ENCODE measurements at places on chromosomes 7 and 10. TPM values are rescaled to one million over a fixed set of nuclear protein-coding genes. Genes with fewer than 3 reads are reported as not detected.

Gene SCIN
- total RNA-seq, result 6.6 TPM

Gene AMPH
- 6.7 TPM for total RNA-seq

GRCh38 chr10:113897693-113898618, 43.5 kb downstream of the NHLRC2 start:
- DNase-seq, result no peak

GRCh38 chr7:151239837-151240459, 7.7 kb downstream of the CHPF2 start:
- no peak for DNase-seq

DNA sequence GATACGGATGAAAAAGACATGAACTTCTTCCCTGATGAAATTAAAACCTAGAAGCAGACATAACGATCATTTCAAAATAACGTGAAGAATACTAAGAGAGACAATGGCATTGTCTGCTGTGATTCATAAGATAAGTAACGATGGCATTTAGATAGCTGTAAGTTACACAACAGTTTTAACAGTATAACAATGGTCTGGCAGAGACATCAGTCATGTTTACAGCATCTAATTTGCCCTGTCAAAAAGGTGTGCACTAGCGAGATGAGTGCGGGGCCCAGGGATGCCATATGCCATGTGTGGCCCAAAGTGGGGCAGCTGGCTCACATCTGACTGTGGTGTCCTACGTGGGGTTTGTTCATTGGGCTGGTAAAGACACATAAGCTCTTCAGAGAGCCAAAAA, 55.7 kb upstream of the RHEB start:
- DNase-seq, result peak; percentile 59

DNA sequence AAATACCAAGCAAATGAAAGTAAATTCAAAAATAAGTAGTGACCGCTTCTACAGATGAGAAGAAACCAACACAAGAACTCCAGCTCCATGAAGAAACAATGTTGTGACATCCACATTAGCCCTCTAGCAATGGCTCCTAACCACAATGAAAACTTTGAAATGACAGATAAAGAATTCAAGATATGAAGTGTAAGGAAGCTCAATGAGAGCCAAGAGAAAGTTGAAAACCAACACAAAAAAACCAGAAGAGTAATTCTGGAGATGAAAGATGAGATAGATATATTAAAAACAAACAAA, 68.2 kb upstream of the DDC start:
- no peak for DNase-seq

DNA sequence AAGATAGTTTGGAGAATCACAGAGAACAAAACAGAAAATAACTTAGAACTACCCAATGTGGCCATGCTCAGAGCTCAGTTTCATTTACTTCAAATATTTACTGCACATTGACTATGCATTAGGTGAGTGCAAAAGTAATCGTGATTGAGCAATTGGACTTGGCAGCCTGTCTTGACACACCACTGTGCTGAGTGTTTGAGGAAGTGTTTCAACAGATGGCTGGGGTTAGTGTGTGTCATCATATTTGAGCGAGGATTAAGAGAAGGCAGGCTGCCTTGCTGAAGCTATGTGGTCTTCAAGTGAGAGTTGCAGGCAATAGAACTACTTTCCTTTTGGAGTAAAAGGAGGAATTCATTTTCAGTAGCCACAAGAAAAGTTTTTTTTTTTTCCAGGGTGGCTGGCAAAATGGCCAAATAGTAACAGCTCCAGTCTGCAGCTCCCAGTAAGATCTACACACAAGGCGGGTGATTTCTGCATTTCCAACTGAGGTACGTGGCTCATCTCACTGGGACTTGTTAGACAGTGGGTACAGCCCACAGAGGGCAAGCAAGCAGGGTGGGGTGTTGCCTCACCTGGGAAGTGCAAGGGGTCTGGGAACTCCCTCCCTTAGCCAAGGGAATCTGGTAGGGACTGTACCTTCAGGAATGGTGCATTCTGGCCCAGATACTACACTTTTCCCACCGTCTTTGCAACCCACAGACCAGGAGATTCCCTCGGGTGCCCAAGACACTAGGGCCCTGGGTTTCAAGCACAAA, 37.6 kb downstream of the AKR1C4 start:
- peak; percentile 55 for DNase-seq

- DNase-seq, result peak; percentile 87
Measured at GRCh38 chr10:93462881-93463280, 19.3 kb downstream of the MYOF start.

DNA sequence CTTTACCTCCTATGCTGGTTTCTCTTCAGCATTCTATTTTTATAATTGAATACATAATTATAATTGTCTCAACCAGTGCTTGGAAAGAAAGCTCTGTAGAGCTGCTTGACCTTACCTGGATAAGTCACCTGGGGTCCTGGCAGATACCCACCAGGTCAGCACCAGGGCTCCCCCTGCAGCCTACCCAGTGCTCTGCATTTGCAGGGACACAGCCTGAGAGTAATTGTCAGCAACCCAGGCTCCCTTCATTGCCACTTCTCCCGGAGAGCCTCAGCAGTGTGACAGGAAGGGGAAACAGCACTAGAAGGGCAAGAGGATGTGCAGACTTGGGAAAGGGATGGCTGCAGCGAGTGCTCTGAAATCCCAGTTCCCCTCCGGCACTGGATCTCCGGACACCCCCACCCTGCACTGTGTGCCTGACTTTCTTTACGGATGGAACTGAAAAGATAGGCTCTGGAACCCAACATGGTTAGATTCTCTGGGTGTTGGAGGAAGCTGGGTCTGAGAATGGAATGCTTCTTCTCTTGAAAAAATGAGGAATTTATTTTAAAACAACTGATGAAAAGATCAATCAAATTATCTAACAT, 11.4 kb upstream of the PAX4 start:
- DNase-seq, result no peak

- no peak for DNase-seq
Measured at GRCh38 chr7:15837306-15837950, 150.9 kb upstream of the MEOX2 start.

Gene EPO
- not detected for total RNA-seq

DNA sequence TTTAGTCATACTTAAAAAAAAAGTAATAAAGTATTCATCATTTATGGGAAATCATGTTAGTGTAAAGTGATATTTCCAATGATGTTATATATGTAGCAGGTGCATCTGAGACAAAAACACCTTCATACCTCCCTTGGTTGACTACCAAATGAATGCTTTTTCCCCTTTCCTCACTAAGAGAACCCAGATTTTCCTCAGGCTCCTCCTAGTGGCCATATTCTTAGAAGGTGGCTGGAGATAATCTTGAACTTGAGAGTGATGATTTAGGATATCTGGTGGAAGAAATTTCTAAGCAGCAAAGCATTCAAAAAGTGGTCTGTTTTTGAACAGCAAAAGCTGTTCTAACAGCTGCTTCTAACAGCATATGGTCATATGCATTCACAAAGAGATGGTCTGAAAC, 16.8 kb upstream of the DNAH11 start:
- no peak for DNase-seq

- DNase-seq, result no peak
Measured at GRCh38 chr10:16192337-16192736, 244.5 kb upstream of the PTER start.

- DNase-seq, result no peak
Measured at GRCh38 chr10:95327367-95327766, 36.6 kb upstream of the PDLIM1 start.

Gene ITGA8
- total RNA-seq, result 8.2 TPM

- DNase-seq, result no peak
Measured at GRCh38 chr10:69372126-69372980, 44.4 kb downstream of the TACR2 start.
